Tongue (tissue), 3 donors: ENCODE measurements at places on chromosomes 1 and 21.

DNA sequence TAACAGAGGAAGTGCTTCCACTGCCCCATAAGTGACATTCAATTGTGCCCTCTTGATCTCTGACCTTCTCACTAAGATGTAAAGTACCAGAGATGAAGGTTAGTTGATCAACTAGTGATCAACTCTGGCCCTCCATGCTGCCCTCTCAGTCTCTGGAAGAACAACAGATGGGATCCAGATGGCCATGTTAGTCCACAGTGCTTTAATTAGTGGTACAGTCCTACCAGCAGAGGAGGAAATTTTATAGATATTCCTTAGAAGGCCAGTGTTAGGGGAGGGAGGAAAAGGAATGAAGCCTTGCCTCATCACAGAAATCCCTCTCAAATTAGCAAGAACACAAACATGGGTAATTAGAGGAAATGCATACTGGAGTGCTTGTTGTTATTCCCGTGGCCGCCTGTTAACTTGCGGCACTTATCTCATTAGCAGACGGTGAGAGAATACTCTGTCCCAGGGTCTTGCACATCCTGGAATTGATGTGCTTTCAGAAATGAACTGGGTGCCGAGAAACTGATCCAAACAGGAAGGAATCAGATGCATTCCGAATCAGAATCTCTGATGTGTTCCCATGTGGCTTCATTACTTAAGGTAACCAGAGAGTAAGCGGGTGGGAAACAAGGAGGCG, 91.1 kb upstream of the RGS4 start:
- DNase-seq, result no peak

GRCh38 chr21:39055167-39055767, 128.0 kb downstream of the PSMG1 start:
- peak; percentile 37 for DNase-seq

- DNase-seq, result no peak
Measured at GRCh38 chr1:107244709-107245500, 104.1 kb downstream of the NTNG1 start.

DNA sequence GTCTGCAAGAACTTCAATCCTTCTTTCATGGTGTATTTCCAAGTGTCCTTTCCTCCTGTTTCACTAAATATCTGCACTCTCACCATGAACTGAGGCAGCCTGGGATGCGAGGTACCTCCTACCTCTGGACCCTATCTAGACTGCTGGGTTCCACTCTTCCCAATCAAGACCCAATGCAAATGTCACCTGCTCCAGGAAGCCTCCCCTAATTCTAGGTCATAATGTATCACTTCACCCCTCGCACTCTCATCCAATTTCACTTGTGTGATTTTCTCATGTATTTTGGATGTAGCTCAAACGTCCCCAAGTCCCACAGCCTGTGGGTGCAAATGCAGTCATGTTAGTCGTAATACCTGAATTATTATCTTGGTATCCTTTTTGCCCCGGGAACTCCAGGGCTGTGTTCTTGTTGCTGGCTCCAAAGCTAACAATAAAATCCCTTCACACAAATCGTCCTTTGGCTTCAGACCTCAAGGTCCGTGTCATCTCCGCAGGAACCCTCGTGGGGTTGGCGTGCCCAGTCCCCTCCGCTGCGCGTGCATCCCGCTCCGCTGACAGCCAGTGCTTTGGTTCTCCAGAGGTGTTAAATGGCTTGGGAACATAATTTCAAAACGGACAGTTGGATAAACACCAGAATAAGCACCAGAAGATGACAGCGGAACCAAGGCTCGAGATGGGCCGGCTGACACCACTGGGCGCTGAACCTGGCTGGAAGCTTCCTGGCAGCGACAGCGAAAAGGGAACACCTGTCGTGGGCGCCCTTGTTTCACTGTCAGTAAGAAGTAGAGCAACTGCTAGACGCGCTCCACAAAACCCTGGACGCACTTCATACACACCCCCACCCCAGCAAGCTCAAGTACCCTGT, 1.0 kb upstream of the BACH1 start:
- DNase-seq, result no peak

- DNase-seq, result no peak
Measured at GRCh38 chr1:76141929-76142328, 67.4 kb downstream of the ST6GALNAC3 start.

GRCh38 chr1:164660412-164660772, 101.4 kb downstream of the PBX1 start:
- DNase-seq, result no peak

DNA sequence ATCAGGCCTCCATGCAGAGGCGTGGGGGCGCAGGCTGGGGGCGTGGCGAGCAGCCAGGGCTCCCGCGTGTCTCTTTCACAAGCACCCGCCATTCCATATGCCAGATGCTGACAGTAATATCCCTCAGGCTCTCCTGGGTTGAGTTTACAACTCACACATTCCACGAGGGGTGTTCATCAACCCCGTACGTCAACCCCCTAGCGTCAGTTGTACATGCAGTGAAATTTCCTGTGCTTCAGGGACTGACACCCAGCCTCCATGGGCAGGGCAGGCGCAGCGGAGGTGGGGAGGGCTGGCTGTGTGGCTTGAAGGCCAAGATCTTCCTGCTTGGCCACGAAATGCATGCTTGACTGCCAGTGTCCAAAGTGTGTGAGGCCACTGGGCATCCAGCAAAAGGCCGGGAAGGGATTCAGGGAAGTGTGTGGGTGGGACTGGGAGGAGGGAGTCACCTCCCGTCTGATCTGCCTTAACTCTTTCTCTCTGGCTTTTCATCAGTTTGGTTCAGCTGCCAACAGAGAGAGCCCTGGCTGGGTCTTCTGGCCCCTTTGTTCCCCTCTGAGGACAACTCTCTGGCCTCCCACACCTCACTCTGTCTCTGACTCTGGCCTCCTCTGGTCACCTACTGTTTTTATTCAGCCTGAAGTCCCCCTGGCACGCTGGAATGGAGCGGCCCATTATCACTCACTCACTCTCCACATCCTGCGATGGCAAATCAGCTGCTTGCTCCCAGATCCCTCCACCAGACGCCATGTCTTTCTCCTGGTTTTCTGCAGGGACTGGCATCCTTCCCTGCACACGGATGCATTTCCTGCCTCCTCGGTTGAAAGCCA, 33.8 kb downstream of the CLIC6 start:
- DNase-seq, result no peak

DNA sequence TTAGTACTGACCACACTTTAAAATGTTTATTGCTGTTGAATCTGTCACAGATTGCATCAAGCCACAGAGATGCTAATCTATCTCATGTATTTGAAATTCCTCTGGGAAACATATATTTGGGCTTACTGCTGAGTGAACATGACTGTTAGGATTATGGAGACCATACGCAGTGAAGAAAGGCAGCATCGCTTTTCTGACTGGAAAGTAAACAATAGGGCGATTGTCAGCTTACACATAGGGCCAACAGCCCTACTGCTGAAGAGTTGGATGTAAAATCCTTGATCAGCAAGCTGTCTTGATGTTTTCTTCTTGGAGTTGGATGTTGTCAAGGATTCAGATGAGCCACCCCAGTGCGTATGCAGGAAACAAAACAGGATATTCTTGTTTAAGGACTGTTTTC, 368.7 kb upstream of the ADGRL2 start:
- peak; percentile 80 for DNase-seq

- no peak for DNase-seq
Measured at GRCh38 chr1:67609577-67610341, 75.2 kb upstream of the GADD45A start.

- DNase-seq, result no peak
Measured at GRCh38 chr1:38201431-38201830, 154.8 kb upstream of the POU3F1 start.

DNA sequence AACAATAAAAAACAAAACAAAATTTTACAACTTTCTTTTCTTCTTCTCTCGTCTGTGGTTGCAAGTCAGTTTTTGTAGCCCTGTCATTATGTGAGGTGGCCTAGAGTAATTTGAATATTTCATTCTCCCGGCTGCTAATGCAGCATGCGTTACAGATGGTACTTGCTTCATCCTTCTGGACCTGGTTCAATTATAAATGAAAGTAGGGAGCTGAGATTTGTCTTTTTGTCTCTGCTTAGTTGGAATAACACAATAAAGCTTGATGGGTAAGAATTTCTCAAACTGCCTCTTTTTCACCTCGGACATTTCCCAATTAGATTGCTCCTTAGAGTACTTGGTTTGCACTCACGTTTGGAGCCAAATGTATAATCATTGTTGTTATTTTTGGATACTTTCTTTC, 201.6 kb downstream of the PBX1 start:
- no peak for DNase-seq

- no peak for DNase-seq
Measured at GRCh38 chr1:90155721-90156487, 161.0 kb downstream of the ZNF326 start.

DNA sequence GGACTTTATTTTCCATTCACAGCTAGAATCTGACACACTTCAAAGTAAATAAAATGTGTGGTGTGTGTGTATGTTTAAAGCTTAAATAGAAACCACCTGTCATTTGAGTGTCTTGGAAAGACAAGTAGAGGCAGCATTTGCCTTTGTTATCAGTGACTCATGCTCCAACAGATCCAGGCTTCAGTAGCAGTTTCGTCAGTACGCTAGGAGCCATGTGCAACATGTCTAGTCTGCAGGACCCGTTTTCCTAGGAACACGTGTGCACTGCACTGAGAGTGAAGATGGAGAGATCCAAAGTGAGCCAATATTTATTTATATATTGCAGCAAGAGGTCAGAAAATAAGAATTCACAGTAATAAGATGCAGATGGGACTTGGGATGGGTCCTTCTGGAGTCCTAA, 41.8 kb downstream of the SGIP1 start:
- DNase-seq, result peak; percentile 77

GRCh38 chr1:5758000-5758858, 234.0 kb downstream of the NPHP4 start:
- DNase-seq, result no peak

GRCh38 chr1:181105134-181106021, 16.9 kb downstream of the IER5 start:
- peak; percentile 95 for DNase-seq

DNA sequence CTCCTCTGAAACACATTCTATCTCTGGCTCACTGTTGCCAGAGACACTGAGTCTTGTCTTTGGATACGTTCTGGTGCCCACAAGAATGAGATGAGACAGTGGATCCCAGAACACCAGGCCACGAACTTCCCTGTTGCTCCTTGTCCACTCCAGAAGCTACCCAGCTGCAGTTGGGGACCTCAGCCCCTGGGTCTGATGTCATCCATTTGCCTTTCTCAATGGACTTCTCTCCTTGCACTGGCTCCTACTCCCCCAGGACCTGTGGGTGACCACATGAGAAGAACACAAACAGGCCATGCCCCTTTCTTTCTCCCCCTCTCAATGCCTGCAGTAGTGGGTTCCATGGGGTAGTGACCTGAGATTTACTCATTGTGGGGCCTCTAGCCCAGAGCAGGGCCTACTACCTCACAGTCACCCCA, 5.9 kb downstream of the NBPF1 start:
- no peak for DNase-seq

DNA sequence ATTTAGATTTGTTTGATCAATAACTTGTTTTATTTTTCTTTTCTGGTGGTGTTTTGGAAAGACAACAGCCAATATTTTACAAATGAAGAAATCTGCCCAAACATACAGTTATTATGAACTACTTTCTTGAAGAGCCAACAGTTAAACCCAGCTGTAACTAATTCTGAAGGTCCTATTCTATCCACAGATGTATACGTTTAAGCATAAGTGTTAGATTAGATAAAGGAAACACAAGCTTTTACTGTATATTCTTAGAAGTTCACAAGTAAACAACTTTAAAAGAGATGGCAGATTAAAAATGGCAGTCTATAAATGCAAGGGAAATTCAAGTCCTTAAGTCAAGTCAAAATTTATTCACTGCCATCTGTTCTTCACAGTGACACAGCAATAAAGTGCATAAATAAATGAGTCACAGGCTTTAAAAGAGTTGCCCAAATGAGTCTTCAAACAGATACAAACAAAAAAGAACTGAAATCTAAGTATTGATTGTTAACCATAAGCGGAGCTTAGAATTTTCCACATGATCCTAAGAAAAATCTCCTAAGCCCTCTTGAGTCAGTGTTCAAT, 49.9 kb upstream of the KCNH1 start:
- no peak for DNase-seq

GRCh38 chr1:54710841-54711240, 4.8 kb upstream of the TTC4 start:
- no peak for DNase-seq

DNA sequence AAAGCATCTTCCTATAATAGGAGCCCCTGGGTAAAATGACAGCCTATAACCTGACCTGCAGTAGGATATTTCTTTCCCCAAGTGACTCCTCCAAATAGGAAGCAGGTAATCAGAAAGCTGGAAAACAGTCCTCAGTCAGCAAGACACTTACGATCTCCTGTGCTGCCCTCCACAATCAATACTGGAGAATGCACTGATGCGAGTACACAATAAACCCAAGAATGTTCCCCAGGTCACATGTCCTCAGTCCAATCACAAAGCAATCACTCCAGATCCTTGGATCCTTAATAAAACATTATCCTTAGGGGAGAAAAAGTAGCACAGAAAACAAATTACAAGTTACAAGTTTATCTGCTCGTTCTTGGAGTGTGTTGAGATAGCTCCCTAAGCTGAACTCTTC, 233.1 kb downstream of the SLC45A1 start:
- DNase-seq, result no peak

- peak; percentile 66 for DNase-seq
Measured at GRCh38 chr1:209546390-209547085, 37.0 kb upstream of the CAMK1G start.

DNA sequence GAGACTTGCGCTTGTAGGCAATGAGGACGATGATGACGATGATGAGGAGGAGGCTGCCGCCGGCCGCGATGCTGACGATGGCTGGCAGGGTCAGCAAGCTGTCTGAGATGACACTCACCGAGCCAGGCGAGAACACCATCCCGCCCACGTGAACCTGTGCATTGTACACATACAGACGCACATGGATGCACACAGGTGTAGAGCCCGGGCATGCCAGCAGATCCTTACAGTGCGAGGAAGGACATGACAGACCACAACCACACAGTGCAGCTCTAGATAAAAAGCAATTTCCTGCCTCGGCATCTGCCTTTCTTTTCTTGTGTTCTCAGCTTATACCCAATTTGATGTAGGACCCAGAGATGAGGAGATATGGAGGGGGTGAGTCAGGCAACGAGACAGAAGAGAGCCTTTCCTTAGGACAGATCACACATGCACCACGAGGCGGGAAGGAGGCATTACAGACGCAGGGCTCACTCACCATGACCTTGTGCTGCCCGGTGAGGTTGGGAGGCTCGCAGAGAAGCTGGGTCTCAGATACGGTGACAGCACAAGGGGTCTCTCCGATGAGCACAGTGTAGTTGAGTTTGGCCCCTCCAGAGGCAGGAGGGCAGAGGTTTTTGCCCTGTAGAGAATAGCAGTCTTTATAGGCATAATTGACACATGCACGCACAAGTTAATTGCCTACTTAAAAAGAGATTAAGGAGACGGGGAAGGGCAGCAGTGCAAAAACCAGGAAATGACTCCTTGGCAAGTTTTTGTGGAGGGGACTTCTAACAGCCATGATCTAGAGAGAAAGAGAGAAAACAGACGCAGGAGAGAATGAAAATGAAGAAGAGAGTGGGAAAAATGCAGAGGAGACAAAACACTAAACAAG, 133.9 kb upstream of the CD34 start:
- no peak for DNase-seq

DNA sequence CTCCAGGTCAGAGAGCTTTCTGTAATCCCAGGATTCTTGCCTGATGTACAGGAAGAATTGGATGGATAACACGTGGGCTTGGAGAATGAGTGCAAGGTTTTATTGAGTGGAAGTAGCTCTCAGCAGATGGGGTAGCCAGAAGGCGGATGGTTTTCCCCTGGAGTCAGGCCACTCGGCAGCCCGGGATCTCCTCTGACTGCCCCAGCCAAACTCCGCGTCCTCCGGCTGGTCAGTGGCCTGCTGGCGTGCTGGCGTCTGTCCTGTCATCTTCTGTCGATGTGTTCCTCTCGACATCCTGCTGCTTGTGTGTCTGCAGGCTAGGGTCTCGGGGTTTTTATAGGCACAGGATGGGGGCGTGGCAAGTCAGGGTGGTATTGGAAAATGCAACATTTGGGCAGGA, 27.4 kb upstream of the GJA9 start:
- DNase-seq, result no peak
